ENCODE measurements at places on chromosomes 3 and 15. TPM values are rescaled to one million over a fixed set of nuclear protein-coding genes. Genes with fewer than 3 reads are reported as not detected.

The ACKR4 gene
- 9.5 TPM for total RNA-seq

The MYEF2 gene
- 6.9 TPM for total RNA-seq

The SHF gene
- total RNA-seq: 2.6 TPM

The KIF7 gene
- 12.2 TPM for total RNA-seq

The GOLGA8G gene
- not detected for total RNA-seq

The SPATA12 gene
- not detected for total RNA-seq

The PTX3 gene
- 22.5 TPM for total RNA-seq

The FETUB gene
- total RNA-seq: not detected

The RLBP1 gene
- total RNA-seq: not detected

The PRSS50 gene
- total RNA-seq: not detected

The RTP1 gene
- not detected for total RNA-seq

The AHSG gene
- total RNA-seq: not detected

The C3orf20 gene
- not detected for total RNA-seq

The PLD1 gene
- total RNA-seq: 19.4 TPM

The CAV3 gene
- not detected for total RNA-seq

The NGLY1 gene
- total RNA-seq: 36.3 TPM

The POLQ gene
- total RNA-seq: 6.4 TPM

The SCG5 gene
- 17.7 TPM for total RNA-seq

- DNase-seq: no peak
Measured at GRCh38 chr15:83324799-83325198, 40.3 kb upstream of the BNC1 start.

GRCh38 chr3:53046171-53047170, 598 bp upstream of the SFMBT1 start:
- peak; percentile 19 for DNase-seq

- peak; percentile 9 for DNase-seq
Measured at GRCh38 chr3:186220911-186221645, 112.2 kb upstream of the ETV5 start.

DNA sequence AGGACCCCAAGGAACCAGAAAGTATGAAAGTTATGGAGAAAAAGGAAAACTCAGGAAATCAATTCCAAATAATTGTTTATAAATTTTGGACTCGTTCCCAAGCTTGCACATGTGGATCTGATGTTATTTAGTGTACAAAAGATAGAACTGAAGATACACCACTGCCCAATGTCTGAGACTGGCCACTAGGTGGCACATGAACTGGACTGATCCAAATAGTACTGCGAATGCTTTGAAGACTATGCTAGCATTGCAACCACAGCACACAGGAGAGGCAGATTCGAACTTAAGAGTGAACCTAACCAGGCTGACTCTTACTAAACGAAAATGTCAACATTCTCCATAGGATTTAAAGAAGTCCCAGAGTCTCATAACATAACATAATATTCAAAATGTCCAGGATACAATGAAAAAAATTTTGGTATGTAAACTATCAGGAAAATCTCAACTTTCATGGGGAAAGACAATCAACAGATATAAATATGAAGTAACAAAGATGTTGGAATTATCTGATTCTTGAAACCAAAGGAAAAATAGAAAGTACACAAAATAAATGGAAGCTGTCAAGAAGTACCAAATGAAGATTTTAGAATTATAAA, 596.7 kb downstream of the FGF12 start:
- DNase-seq: peak; percentile 3

- no peak for DNase-seq
Measured at GRCh38 chr3:87563712-87564111, 287.3 kb upstream of the POU1F1 start.

GRCh38 chr15:71874245-71874644, 63.9 kb downstream of the NR2E3 start:
- no peak for DNase-seq

GRCh38 chr15:32794973-32795372, 77.2 kb downstream of the GREM1 start:
- DNase-seq: peak; percentile 33

- no peak for DNase-seq
Measured at GRCh38 chr15:92608866-92609700, 46.5 kb downstream of the FAM174B start.

GRCh38 chr3:73379465-73379864, 245.3 kb downstream of the PDZRN3 start:
- DNase-seq: no peak

DNA sequence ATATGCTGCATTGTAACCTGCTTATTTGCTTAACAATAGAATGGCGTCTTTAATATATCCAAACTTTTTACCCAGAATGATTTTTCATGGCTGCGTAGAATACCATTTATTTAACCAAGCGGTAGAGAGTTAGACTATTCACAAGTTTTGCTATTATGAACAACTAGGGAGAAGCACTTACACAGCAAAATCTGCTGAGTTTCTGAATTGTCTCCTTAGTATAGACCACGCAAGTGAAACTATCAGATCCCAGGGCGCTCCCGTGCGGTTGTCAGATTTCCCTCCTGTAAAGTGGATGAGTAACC, 12.6 kb upstream of the ADPGK start:
- peak; percentile 12 for DNase-seq

DNA sequence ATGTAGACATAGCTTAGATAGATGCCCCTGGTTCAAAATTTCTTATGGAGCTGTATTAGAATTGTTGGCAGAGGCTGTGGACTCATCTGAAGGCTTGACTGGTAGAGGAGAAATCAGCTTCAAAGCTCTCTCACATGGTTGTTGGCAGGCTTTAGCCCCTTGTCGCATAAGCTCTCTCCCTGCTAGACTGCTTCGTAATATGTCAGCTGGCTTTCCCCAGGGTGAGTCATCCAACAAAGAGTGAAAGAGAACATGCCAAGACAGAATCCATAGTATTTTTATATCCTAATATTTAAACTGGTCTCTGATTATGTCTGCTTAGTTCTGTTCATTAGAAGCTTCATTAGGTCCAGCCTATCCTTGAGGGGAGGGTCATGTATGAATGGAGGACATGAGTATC, 427.4 kb upstream of the NAALADL2 start:
- DNase-seq: peak; percentile 7

- no peak for DNase-seq
Measured at GRCh38 chr15:100784493-100785180, 95.0 kb upstream of the ALDH1A3 start.

- DNase-seq: no peak
Measured at GRCh38 chr3:72617424-72618024, 230.7 kb downstream of the SHQ1 start.

DNA sequence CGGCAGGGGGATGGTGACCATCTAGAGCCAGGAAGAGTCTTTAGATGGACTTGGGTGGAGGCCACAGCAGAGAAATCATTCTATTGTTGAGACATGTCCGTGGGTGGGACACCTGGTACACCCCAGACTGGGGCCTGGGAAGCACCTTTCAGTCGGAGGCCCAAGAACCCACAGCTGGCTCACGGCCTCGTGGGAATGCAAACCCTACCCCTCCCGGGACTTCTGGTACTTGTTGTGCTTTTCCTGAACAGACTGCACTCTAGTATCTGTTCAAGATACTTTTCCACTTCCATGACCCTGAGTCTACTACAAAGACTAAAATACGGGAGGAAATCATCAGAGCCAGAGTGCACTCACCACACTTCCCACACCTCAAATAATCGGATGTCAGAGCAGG, 60.7 kb downstream of the BDH1 start:
- no peak for DNase-seq

DNA sequence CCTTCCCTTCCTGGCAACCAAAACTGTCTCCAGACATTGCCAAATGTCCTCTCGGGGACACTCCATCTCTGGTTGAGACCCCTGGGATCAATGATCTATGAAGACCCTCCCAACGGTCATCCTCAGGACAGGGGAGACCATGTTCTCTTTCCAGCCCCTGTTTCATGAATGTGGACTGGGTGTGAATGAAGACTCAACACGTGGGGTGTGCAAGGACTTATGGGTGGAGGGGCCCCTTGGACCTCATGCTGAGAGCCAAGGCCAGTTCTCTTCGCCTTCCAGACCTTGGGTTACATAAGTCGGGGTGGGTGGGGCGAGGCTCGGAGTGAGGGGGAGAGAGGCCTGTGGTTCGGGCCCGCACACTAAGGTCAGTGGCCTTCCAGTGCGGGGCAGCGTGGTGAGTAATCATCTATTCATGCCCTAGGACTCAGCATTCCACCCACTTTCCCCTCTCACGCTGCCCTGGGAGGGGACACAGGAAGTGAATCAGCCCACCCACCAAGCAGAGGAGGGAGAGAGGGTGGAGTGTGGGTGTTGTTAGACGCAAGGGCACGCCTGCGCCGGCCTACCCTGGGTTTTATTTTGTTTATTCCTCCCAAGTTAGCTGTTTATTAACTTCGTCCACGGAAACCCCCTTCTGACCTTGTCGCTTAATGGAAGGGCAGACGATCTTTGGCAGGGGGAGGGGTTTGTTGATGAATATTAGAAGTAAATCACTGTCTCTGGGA, 6.7 kb downstream of the PAQR5 start:
- DNase-seq: peak; percentile 99

- DNase-seq: no peak
Measured at GRCh38 chr15:26870346-26870745, 3.5 kb downstream of the GABRA5 start.

DNA sequence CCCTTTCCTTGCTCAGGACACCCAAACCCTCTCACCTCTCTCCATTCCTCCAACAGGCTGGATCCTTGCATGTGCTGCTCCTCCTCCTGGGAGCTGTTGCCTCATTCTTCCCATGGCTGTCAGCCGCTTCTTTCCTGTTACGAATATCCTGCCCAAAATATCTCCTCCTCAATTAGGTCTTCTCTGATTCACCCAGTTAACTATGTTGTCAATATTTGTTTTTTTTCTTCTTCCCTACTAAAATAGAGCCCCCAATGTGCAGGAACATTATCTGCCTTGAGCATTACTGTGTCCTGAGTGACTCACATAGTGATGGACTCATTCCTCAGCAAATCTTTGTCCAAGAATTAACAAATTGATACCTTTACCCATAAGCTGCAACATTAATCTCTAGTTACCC, 357.2 kb downstream of the CLSTN2 start:
- peak; percentile 11 for DNase-seq

- no peak for DNase-seq
Measured at GRCh38 chr15:78615151-78615589, 5.6 kb downstream of the CHRNA3 start.

DNA sequence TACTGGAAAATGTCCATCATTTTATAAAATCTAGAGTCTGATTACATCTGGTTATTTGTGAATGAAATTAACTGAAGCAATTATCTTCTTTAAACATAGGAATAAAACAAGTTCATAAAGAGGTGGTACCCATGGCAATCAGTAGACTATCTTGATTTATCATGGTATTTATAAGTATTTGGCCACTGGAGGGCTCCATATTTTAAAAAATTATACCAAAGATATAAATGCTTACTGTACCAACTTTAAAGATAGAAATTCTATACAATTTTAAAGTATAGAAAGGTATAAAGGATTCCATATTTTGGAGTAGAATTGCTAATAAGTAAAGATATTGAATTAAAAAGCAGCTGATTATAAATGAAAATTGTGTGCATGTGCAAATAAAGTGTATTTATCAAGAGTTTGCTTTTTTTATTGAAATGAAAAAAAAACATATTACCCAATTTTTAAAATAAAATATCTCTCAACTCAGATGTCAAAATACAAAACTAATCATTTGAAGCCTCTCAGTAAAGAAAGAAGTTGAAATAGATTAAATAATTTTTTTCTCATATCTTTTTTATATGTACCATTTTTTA, 105.3 kb downstream of the BBX start:
- no peak for DNase-seq

- no peak for DNase-seq
Measured at GRCh38 chr15:53675832-53676231, 83.6 kb downstream of the WDR72 start.

- DNase-seq: no peak
Measured at GRCh38 chr3:169269005-169269404, 394.5 kb downstream of the MECOM start.

DNA sequence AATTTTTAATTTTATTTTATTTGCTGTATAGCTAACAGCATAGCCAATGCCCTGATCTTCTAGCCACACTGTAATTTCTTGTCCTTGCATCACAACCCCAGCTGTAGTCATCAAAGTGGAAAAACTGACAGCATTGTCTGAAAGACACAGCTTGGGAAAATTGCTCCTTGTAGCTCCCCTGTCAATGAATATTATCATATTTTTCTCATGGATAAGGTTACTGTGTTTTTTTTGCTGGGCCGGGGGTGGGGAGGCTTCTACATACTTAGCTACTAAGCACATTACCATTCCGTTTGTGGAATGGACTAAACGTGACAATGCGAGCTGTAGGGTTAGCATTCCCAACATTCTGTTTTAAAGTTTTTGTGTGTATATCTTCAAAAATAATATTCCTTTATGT, 381.3 kb downstream of the TIGIT start:
- DNase-seq: no peak

- DNase-seq: no peak
Measured at GRCh38 chr3:147702509-147702908, 293.3 kb downstream of the ZIC1 start.

GRCh38 chr3:49007068-49007770, at the start of gene WDR6:
WDR6 (plus strand) TSS chr3:49007391; CDS start chr3:49007432, 41 bp downstream.
- peak; percentile 98 for DNase-seq

DNA sequence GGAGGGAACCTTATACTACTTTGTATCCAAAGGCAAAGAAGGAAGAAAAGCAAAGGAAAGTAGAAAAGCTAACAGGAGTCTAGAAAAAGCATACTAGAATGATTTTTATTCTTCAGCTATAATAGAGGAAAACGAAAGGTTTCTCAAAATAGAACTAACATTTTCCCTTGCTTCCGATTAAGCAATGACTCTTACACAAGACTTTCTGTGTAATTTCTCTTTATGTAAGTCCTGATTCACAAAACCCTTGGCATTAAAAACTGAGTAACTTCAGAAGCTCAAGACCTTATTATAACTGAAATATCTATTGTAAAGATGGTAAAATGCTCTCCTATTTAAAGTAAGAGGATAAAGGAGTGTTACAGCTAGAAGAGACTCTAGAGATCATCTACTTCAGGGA, 97.4 kb downstream of the DTWD1 start:
- DNase-seq: peak; percentile 84

DNA sequence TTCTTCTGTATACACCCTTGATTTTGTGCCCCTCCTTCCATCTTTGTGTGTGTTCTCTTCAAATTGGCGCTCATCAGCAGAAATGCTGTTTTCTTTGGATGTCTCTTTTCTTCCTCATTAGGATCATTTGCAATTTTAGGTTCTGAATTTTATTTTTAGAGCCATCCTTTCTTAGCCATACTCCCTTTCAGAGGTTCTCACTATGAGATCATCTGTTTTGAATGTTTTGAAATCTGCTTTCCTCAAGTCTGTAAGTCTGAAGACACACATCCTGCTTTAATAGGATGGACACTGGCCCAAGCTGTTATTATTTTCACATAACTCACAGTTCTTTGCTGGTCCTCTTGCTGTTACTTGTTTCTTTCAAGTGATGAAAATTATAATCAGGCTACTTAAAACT, 124.8 kb downstream of the BDH1 start:
- DNase-seq: peak; percentile 52

DNA sequence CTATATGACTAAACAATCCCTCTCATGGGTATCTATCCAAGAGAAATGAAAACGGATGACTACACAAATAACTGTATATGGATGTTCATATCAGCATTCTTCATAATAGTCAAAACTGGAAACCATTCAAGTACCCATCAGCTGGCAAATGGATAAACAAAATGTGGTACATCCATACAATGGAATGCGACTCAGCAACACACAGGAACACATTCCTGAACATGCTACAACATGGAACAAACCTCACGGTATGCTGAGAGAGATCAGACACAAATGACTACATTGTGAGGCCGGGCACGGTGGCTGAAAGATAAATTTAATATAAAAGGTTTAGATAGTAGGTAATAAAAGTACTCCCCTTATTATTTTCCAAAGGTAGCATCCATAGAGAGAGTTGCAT, 42.6 kb downstream of the CCR4 start:
- DNase-seq: no peak

- peak; percentile 56 for DNase-seq
Measured at GRCh38 chr3:180926526-180926925, 14.1 kb downstream of the FXR1 start.
